ENCODE measurements at places on chromosomes 3 and 15.

- no peak for DNase-seq
These were observed 123.7 kb upstream of the MCTP2 start for GRCh38 chr15:94107652-94108051.

DNA sequence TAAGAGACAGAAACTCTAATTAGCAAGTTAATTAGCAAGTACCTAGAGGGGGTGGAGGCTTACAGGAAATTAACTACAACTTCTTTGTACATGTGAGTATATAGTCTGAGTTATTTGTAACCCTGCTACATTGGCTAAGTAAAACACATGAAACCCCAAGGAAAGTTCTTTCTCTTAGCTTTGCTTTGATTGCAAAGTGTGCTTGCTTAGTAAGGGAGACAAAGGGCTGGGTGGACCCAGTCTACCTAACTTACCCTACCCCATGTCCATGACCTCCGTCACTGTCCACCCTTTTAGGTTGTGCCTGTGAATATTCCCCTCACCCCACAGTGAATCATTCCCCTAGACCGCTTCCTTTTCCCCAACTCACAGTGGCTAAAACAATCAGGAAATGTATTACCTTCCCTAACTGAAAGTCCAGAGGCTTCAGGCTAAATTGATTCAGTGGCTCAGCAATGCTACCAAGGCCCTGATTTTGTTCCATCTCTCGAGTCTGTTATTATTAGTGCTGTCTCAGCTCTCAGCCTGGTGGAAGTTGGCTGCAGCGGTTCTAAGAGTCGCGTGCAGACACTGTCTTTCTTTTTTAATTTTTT is 31.1 kb upstream of the RYR3 start:
- DNase-seq = no peak

GRCh38 chr15:63973212-63974009 is 72.9 kb downstream of the DAPK2 start:
- no peak for DNase-seq

DNA sequence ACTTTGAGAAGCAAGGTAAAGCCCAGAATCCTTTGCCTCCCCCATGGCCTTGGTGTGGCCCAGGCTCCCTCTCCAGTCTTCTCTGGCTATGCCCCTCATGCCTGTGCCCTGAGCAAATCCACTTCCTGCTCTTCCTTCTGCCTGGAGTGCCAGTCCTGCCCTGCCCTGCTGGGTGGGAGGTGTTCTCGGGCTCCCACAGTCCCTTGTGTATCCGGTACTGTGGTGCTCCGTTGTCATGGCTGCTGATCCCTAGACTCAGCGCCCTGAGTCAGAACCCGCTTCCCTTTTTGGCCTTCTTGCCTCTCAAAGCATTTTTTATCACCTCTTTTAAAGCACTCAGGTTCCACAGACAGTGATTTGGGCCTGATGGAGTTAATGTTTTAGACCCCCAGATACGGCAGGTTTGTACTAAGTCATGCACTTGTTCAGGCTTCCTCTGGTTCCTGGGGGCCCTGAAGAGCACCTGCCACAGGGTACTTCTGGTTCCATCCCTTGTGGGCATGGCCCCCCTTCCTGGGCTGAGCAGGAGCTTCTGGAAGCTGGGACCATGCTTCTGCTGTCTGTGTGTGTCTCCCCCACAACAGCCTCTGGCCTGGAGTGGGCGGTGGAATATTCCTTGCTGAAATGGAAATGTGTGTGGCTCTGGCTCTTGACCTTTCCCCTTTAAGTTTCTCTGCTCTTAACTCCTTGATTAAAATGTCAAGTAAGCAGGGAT is 29.6 kb upstream of the ADAMTS7 start:
- DNase-seq = no peak

DNA sequence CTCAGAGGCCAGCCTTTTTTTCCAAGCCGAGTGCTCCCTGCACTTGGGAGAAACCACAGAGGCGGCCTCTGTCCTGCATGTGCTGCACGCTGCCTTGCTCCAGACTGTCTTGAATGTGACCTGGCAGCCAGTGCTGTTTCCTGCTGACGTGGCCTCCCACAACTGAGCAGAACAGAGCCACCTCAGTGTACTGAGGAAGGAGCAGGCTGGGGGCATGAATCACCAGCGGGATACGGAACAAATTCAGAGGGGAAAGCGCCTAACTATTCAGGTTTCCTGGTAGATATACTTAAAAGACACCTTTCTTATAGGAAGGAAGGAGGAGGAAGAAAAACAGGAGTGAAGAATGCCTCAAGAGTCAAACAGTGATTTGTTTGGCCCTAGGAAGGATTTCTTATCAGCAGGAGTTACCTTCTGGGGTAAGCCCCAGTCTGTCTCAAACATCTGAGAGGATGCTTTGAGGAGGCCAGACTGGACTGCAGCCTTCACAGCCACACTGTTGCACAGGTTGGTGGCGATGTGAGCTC is 114.0 kb downstream of the FNDC3B start:
- DNase-seq = no peak

- no peak for DNase-seq
These were observed 712.5 kb downstream of the MCTP2 start for GRCh38 chr15:94943888-94944287.

Measured in hematopoietic multipotent progenitor cell treated with erythropoietin and hydrocortisone succinate and interleukin-3 and kit ligand, for 15 days (in vitro differentiated cells).